ENCODE measurements at places on chromosomes 13 and 19. TPM values are rescaled to one million over a fixed set of nuclear protein-coding genes. Genes with fewer than 3 reads are reported as not detected.

- DNase-seq: no peak
These were observed 24.0 kb downstream of the ZSWIM4 start for GRCh38 chr19:13819238-13819637.

PSG2 gene
- polyA plus RNA-seq: not detected

- no peak for DNase-seq
These were observed 759.4 kb downstream of the DIAPH3 start for GRCh38 chr13:59404331-59404730.

CSNK1A1L gene
- 0.12 TPM for polyA plus RNA-seq

ZNF763 gene
- polyA plus RNA-seq: 11.2 TPM

ZNF20 gene
- polyA plus RNA-seq: 10.7 TPM

DNA sequence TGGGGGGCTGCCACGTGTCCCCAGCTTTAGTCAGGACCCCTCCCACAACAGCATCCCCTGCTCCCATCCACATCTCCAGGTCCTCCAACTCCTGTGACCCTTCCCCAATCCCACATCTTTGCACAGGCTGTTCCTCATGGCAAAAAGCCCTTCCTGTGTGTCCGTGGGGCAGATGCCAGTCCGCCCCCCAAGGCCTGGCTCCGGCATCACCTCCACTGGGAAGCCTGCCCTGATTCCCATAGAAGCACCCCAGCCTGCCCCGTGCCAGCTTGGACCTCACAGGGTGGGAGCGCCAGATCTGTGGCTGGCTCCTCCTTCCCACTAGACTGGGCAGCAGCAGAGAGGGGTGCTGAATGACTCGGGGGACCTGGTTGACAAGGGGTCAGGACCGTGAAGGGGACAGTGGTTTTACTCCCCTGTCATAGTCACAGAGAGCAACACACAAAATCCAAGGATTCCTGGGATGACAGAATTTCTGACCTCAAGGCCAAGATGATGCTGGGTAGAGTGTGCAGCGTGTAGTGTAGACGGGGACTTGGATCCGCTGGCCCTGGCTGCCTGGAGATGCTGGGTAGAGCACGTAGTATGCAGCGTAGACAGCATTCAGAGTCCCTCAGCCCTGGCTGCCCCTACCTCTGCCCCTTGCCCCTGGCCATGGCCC lies 13.3 kb downstream of the KLF2 start:
- no peak for DNase-seq

DNA sequence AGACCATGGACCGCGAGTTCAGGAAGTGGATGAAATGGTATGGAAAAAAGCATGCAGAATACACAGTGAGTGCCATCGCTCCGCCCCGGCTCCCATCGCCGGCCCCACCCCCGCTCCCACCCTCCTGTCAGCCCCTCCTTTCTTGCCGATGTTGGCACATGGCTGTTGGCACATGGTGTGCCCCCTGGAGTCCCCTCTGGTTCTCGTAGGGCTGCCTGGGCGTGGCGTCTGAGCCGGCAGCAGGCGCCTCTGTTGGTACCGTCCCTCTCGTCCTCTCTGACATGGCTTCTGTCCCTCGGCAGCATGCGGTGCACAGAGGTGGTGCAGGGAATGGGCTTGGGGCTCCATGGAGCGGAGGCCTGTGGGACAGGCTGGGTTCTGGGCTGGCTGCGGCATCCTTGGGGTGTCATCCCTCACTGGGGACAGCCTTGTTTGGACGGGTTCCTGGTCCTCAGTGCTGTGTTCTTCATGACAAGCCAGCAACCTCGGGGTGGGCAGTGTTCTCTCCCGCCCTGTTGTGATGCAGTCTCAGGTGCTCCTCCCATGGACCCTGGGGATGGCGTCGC lies 30.9 kb downstream of the DOT1L start:
- DNase-seq: no peak

TLE6 gene
- 8.4 TPM for polyA plus RNA-seq

- no peak for DNase-seq
These were observed 2.3 kb downstream of the MIDN start for GRCh38 chr19:1250437-1251260.

- DNase-seq: no peak
These were observed 53.6 kb upstream of the UBL3 start for GRCh38 chr13:29903996-29904395.

Measured in renal pelvis (tissue), 12 donors.